ENCODE measurements at places on chromosomes 13 and 19.

DNA sequence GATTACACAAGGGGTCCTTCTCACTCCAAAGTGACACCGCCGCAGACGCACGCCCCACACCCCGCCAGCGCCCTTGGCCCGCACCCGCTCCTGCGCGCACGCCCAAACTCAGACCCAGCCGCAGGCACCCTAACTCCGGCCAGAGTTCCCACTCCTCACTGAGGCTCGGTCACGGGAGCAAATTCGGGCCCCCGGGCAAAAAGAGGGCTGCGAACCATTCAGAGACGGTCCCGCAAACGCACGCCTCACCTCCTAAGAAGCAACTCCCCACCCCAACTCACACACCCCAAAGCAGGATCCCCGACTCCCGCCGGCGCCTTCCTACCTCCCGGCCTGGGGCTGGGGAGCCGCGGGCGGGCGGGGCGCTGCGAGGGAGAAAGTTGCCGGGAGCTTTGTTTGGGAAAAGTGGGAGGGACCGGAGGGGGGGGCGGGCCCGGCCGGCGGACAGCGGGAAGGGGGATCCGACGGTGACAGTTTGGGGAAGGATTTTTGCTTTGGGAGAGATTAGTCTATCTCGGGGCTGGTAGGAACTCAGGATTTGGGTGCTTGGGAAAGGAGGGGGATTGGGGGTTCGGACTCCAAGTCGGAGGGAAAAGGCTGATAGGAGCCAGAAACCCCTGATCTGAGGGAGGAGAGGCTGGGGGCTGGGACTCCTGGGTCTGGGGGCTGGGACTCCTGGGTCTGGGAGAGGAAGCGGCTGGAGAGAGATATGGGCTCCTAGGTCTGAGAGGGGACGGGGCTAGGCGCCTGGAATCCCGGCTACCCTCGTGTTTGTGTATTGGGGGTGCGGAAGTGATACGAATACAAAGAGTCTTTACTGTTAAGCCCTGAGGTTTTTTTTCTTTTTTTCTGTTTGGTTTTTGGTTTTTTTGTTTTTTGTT, at the start of gene TEAD2:
Gene TEAD2, minus strand, starts transcription at position 369 of the 881 bp plus-strand sequence. CDS start 2,341 bp downstream, outside the sequence.
- DNase-seq: no peak

DNA sequence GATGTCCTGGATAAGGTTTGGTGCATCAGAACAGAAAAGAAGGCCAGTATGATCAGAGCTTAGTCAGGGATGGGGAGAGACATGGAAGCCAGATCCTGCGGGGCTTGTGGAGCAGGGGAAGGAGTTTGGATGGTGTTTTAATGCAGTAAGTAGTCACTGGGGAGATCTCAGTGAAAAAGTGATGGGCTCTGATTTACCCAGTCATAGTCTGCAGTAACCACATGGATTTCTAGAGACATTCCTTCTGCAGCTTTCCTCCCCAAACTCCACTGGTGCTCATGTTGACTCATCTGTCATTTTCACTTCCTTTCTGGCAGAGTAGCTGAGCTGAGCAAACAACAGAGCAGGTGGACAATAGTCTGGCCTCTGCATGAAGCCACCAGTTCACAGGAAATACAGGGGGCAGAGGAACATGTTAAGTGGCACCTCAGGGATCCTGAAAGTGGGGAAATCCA, 144.1 kb downstream of the DPF1 start:
- peak; percentile 83 for DNase-seq

DNA sequence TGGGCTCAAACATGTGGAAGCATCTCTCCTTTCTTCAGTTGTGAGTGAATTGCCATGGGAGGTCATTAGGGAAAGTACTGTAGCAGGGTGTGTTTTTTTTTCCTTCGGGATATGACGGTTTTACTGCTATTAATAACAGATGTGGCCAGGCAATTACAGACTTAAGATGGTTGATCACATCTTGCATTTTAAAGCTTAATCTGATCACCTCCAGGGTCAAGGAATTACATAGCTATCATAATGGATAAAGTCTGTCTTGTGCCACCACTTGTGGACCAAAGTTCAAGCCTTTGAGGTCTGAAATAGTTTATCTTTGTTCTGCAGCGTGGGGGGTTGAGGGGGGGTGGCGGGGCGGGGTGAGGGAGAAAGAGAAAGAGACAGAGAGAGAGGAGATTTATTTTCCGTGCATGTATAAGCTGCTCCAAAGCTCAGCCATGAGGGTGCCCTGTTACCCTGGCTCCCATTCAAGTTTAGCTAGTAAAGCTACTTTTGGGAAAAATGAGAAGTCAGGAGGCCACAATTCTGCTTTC, 5.5 kb upstream of the SERP2 start:
- no peak for DNase-seq

GRCh38 chr13:72698164-72698563, 29.3 kb downstream of the MZT1 start:
- DNase-seq: no peak

GRCh38 chr19:48938256-48938655, 4.8 kb downstream of the DHDH start:
- no peak for DNase-seq

DNA sequence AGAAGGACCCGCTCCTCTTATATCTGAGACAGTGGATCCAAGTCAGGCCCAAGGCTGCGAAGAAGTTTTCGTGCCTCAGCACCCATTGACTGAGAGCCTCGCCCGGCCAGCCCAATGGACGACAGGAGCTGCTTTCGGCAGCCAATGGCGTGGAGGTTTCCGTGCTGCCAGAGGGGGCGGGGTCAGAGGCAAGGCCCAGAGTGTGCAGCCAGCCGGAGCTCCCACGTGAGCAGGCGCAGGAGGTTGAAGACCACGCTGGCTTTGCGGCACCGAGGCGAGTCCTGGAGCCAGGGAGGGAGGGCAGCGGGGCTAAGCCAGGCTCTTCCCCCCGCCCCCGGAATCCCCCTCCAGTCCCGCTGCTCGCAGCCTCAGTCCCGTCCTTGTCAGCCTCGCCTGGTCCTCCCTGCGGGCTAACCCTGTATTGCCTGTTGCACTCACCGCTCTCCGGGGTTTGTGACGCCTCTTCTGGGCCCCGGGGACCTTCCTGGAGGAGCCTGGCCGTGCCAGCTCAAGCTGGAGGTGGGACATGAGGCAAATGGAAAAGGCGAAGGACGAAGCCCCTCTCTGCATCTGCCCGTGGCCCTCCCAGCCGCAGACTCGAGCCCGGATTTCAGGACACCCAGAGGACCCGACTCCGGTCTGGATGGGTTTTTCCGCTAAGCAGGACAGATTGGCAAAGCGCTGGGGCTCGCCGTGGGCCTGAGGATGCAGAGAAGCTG, 1.5 kb downstream of the IFNL4 start:
- no peak for DNase-seq

- DNase-seq: no peak
These were observed at the start of gene TMTC4 for GRCh38 chr13:100674572-100674871. Gene TMTC4 (minus strand): TSS chr13:100674795. CDS start chr13:100670362, 4,433 bp downstream.

- no peak for DNase-seq
These were observed 203.0 kb downstream of the DIAPH3 start for GRCh38 chr13:59960683-59961082.

GRCh38 chr13:52849291-52850071, 1.0 kb upstream of the PCDH8 start:
- no peak for DNase-seq

GRCh38 chr19:49155820-49156346, 687 bp upstream of the HRC start:
- no peak for DNase-seq

DNA sequence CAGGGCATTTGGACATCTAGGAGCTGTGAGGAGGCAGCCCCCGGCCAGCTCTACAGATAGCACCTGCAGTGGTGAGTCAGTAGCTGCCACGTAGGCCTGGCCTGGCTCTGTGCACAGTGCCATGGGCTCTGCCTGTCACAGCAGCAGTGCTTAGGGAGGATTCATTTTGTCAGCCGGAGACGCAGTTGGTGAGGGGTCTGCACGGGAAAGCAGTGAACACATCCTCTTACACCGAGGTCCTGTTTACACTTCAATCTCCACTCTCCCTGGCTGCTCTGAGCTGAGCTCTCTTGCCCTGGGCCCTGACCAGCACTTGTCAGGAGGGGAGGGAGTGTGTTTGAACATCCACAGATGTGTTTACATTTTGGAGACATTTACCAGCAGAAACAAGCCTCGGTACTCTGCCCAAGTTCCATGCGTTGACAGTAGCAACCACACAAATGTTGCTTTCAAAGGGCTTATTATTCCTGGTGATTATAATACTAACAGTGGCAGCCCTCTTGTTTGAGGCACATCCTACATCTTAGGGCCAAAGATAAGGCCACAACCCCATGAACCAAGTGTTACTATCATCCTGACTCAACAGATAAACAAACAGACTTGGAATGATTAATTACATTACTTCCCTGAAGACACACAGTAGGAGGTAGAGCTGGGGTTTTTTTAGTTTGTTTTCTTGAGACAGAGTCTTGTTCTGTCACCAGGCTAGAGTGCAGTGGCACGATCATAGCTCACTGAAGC, 148.9 kb downstream of the USP12 start:
- no peak for DNase-seq

GRCh38 chr19:48992581-48993174, 431 bp downstream of the GYS1 start:
- DNase-seq: no peak

DNA sequence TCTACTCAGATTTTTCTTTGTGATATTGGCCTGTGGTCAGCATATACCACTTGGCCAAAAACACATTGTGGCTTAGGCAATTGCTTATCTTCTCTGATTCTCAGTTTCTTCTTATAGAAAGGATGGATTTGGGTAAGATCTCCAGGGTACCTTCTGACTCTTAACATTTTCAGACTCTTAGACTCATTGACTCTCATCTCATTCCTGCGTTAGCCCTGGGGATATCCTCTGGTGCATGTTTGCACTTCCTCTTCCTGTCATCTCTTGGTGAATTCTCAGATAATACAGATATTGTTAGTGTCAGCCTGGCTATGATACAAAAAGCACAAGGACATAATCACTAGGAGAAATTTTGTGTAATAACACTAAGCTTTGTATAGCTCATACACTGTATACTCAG, 492.5 kb upstream of the GPC6 start:
- no peak for DNase-seq

DNA sequence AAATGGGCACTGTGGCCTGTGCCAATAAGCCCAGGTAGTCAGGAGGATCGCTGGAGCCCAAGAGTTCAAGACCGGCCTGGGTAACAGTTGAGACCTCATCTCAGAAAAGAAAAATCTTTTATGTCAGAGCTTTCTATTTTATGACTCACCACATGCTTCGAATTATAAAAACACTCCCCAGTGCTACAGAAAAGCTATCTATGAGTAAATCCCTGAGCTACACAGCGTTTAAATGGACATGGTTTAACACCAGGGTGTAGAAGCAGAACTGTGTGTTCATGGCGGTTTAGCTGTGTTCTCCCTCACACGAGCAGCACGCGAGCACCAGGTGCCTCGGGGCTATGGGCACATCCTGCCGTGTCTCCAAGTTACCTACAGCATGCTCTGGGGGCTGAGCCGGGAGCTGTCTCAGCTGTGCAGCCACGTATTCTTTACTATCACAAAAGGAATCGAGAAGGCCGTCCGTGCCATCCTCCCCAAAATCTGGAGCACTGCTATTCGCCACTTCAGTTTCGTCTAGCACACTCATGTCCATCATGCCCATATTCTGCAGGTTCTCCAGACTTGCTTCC, 6.7 kb downstream of the SAFB2 start:
- no peak for DNase-seq

- no peak for DNase-seq
These were observed 4.5 kb upstream of the ADGRE2 start for GRCh38 chr19:14782626-14783409.

DNA sequence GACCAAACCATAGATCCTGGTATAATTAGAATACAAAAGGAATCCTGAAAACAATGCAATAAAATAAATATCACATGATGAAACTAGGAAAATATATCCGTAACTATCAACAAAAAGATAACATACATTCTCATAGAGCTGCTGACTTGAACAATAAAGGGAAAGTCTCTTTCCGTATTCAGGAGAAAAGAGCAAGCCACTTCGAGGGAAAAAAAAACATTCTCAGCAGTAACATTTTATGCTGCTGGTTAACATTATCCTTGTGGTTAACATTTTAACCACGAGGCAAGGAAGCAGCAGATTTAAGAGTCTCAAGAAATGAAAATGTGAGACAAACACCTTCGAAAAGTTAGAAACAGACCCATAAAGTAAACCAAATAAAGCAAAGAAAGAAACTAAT, 25.8 kb downstream of the NALCN start:
- peak; percentile 23 for DNase-seq

GRCh38 chr13:51874651-51875050, 12.9 kb downstream of the CCDC70 start:
- no peak for DNase-seq

DNA sequence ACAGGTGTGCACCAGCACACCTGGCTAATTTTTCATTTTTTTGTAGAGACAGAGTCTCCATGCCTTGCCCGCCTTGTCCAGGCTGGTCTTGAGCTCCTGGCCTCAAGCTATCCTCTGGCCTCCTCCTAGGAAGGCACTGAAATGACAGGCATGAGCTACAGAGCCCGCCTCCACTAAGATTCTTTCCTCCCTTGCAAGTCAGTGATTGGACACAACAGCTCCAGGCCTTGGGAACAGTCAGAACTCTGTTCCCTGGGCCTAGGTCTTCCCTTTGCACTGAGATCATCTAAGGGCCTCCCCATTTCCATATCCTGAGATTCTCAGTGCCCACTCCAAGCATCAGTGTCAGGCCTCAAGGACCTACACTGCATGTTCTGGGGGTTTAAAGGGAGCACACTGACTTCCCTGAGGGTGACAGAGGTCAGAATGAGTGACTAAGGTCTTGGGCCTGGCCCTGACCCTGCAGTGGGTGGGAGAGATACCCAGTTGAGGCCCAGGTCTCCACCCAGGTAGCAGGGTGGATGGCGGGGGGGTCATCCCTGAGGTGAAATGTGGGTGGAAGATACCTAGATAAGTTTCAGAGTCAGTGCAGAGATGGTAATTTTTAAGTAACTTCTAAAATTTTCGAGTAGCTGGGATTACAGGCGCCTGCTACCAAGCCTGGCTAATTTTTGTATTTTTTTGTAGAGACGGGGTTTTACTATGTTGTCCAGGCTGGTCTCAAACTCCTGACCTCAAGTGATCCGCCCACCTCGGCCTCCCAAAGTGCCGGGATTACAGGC, 17.3 kb upstream of the ERCC1 start:
- DNase-seq: no peak

GRCh38 chr19:8580710-8581281, 3.6 kb upstream of the MYO1F start:
- DNase-seq: no peak

Data from non-pigmented ciliary epithelial cell (primary cell).